ENCODE measurements at places on chromosomes 13 and 19.

GRCh38 chr13:31221057-31221456 is 21.3 kb downstream of the B3GLCT start:
- DNase-seq, result no peak

DNA sequence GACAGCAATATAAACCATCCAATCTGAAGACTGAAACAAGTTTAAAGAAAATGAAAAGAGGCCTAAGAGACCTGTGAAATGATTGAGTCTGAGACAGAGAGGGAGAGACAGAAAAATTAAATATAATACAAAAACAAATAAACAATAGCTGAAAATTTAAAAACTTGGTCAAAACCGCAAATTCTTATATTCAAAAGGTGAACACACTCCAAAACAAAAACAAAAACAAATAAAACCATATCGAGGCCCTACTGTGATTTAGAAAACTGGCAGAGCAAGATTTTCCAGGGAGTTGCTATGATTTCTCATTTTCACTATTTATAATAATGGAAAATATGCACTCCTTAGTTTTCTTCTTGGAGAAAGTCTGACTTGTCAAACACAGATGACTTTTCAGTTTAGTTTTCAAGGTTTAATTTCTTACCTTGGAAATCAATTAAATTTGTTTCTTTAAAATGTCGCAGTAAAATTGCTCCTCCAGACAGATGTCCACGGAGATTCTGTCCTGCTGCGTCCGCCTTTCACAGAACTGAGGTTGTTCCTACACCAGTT is 1420.3 kb downstream of the UQCRFS1 start:
- no peak for DNase-seq

- DNase-seq, result no peak
Measured at GRCh38 chr19:29841559-29842367, 30.0 kb downstream of the CCNE1 start.

GRCh38 chr13:62418872-62419271 is 1003.2 kb upstream of the PCDH20 start:
- DNase-seq, result no peak

GRCh38 chr13:41915081-41915480 is 45.8 kb downstream of the VWA8 start:
- no peak for DNase-seq

- DNase-seq, result no peak
Measured at GRCh38 chr19:28876609-28877123, 336.3 kb downstream of the UQCRFS1 start.

Data from stimulated activated CD8-positive, alpha-beta memory T cell treated with anti-CD3 and anti-CD28 coated beads, Interleukin-15, amount 100 ng/mL, for 48 hours (primary cell).